ENCODE measurements at places on chromosomes 12 and 14.

DNA sequence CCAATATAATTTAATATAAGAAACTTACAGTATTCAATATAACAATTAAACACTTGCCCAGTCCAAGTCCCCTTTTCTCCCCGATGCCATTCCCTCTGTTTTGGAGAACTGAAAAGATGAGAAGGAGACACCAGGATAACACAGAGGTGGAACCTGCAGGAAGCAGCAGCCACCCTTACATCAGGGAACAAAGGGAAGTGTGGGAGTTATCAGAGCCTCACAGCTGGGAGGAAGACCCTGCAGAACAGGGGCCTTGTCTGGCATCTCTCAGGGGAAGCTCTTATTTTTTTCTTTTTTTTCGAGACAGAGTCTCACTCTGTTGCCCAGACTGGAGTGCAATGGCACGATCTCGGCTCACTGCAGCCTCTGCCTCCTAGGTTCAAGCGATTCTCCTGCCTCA is 52.6 kb downstream of the CALM1 start:
- no peak for DNase-seq

GRCh38 chr12:131642101-131642540 is 68.8 kb upstream of the SFSWAP start:
- no peak for DNase-seq

DNA sequence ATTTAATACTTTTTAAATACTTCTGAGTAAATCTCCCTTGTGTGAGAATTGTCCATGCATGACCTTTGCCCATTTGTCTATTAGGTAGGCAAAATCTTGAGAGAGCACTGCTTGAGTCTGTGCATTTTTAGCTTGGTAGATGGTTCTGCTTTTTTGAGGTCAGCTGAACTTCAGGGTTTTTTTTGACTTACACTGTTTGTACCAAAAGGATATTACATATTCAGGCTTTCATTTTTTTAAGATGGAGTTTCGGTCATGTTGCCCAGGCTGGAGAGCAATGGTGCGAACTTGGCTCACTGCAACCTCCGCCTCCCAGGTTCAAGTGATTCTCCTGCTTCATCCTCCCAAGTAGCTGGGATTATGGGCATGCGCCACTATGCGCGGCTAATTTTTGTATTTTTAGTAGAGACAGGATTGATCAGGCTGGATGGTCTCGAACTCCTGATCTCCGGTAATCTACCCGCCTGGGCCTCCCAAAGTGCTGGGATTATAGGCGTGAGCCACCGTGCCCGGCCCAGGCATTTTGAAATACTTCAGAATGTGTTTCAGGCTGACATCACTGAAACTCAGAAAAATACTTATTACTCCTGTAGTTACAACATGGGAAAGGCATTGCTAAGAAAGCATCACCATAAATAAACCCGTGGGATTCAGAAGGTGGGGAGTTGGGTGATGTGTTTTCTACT is 11.1 kb downstream of the RASSF3 start:
- no peak for DNase-seq

GRCh38 chr12:26187014-26187798 is 8.2 kb upstream of the SSPN start:
- no peak for DNase-seq

DNA sequence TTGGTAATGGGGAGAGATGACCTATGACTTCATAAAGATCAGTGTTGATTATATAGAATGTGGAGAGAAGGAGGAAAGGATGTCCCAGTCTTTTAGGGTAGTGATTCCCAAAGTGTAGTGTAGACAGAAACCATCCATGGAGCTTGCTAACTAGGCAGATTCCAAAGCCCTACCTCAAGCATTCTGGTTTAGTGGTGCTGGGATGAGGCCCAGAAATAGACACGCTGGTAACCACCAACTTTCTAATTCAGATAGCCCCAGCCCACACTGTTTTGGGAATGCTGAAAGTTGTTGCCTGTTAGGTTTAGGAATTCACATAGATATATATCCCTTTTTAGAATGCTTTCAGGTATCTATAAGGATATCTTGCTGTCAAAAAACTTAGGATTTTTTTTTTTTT is 69.2 kb downstream of the STAB2 start:
- DNase-seq, result no peak

GRCh38 chr12:101521136-101521535 is 46.0 kb downstream of the SPIC start:
- DNase-seq, result no peak

DNA sequence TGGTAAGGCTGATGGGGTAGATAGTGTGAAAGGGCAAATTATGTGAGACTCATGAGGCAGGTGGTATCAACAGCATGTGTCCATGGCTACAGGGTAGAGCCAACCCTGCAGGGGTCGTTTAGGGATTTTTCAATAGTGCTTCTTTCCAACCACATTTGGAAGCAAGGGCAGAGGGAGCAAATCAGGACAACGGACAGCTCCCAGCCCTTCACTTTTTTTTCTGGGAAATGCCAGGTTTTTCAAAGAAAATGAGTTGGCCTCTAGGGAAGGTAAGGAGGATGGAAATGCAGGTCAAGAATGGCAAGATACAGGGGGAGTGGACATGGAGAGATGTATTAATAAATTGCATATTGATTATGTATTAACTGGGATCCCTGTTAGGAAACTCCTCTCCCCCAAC is 4.9 kb upstream of the CMA1 start:
- no peak for DNase-seq

DNA sequence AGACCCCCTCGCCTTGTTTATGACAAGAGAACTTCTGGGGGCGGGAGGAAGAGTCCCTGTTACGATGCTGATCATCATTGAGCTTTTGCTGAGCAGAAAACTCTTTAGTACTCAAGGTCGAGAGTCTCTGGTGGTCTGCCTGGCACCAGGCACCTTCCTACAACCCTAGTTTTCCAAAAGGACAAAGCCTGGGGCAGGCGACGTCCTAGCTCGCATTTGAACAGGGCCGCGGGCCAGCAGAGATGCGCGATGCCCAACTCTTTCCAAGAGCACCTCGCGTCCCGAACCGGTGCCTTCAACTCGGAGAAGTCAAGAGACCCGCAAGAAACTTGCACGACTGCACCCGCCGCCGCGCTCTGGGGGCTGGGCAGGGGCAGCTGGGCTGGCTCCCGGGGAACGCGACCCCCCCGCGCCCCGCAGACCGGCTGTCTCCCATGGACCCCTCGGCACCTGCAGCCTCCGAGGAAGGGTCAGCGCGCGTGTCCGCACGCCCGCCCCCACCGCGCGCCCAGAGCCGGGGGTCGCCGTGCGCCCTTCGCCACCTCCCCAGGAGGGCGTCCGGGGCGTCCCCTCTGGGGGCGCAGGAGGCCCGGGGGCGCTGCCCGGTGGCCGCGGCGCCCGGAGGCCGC is 377 bp upstream of the BCL7A start:
- no peak for DNase-seq

GRCh38 chr12:14846876-14847580 is 3.7 kb upstream of the ART4 start:
- no peak for DNase-seq

DNA sequence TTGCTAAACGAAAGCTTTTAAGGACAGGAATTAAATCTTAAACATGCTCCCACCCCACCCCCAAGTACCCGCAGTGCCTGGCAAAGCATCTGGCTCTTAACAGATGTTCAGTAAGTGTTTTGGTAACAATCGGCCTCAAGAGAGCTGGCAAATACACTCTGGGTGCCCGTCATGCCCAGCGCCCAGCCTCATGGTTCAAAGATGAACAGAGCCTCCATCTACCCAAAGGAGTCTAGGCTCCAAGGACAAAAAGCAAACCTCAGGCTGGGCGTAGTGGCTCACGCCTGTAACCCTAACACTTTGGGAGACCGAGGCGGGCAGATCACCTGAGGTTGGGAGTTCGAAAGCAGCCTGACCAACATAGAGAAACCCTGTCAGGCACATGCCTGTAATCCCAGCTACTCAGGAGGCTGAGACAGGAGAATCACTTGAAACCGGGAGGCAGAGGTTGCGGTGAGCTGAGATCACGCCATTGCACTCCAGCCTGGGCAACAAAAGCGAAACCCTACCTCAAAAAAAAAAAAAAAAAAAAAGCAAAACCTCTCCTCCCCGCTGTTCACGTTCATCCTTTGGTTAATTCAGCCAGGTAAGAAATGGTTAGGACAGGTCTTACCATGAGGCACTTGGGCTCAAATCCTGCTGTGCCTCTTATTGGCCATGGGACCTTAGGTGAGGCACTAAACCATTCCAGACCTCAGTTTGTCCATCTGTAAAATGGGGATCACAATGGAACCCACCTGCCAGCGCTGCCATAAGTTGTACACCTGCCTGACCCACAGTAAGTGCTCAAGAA is 151.3 kb downstream of the BCL11B start:
- no peak for DNase-seq

- no peak for DNase-seq
Measured at GRCh38 chr14:99597911-99598600, 6.0 kb downstream of the CCDC85C start.

DNA sequence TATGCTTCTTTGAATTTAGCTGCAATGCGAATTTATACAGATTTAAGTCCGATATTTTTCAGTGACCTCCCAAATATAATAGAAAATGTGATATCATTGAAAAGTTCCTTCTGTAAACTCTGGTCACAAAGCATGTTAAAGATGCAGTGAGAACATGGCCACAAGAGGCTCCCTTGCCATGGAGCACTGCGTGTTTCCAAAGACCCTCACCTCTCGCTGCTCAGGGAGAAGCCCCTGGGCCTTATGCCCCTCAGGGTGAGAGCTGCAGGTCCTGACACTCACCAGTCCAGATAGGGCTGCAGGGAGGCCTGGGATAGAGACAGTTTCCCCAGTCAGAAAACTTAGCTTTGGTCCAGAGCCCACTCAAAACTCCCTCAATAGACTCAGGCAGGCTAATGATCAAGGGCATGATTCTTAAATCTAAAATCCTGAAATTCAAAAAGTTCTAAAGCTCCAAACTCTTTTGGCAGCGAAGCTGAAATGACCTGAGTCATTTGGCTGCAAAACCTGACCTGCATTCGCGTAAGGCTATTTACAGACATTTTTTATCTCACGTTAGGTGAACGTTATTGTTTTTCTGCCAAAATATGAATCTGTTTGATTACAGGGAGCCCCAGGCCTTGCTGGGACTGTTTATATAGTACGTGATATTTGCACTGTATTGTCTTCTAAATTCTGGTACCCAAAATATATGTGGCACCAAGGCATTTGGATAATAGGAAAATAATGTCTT is 67.8 kb downstream of the CAPZA3 start:
- no peak for DNase-seq

GRCh38 chr12:125100551-125101434 is 35.6 kb downstream of the AACS start:
- no peak for DNase-seq

- no peak for DNase-seq
Measured at GRCh38 chr12:68092976-68093375, 66.6 kb downstream of the IFNG start.

- DNase-seq, result no peak
Measured at GRCh38 chr14:54498579-54498978, 9.8 kb upstream of the GMFB start.

DNA sequence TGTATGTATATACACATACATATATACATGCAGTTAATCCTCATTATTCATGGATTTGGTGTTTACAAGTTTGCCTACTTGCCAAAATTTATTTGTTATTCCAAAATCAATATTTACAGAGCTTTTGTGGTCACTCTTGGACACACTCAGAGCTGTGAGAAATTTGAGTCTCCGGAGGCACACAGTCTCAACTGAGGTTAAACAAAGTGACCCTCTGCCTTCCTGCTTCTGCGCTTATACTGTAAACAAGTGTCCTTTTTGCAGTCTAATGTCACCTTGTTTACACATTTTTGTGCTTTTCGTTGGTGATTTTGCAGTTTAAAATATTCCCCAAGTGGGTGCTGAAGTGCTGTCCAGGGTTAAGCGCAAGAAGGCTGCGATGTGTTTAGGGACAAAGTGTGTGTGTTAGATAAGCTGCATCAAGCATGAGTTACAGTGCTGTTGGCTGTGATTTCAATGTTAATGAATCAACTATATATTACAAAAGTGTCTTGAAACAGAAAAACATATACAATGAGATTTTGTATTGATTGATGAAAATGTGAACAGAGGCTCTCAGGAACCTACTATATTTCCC is 13.1 kb upstream of the LTA4H start:
- DNase-seq, result no peak

DNA sequence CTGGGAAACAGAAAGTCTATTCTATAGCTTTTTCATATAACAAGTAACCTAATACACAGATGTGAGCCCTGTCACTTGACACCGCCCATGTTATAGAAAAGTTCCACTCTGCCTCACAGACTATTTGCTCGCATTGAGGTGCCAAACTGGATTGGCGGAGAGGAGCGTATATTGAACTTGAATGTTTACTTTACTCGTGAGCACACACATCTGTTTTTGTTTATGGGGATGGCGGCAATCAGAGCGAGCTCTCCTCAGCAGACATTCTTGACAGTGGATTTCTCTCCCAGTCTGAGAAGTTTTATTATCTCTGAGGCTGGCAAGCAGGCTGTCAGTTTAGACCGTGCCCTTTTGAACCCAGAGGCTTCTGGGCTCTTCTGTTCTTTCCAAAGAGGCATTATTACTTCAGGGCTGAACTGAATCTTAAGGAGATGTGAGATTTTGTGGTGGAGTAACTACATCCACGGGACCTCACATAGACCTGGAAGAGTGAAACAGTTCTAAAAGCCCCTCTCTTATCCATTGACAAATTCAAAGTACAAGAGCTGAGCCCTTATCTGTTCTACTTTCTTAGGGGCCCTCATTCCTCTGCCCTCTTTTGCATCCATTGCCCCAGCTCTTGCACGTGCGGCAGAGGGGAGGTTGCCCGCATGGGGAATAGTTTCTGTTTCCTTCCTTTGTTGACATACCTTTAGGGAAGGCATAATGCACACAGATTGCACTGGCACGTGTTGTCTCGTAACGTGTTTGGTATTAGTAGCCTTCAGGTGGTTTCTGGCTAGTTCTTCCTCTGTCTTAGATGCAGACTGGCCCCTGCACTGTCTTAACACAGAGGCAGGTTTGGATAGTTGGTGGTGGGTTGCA is 68.2 kb downstream of the DRAM1 start:
- DNase-seq, result no peak

- DNase-seq, result no peak
Measured at GRCh38 chr12:19044430-19044829, 85.1 kb upstream of the PLEKHA5 start.

DNA sequence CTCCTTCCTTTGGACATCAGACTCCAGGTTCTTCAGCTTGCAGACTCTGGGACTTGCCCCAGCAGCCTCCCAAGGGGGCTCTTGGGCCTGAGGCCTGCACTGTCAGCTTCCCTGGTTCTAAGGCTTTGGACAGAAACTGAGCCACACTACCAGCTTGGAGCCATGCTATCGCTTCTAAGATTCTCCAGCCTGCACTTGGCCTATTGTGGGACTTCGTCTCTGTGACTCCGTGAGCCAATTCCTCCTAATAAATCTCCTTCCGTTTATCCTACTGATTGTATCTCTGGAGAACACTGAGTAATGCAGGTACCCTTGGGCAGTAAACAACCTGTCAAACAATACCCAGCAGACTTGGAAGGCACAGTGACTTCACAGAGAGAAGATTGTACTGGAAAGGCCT is 24.9 kb upstream of the RHOJ start:
- no peak for DNase-seq

DNA sequence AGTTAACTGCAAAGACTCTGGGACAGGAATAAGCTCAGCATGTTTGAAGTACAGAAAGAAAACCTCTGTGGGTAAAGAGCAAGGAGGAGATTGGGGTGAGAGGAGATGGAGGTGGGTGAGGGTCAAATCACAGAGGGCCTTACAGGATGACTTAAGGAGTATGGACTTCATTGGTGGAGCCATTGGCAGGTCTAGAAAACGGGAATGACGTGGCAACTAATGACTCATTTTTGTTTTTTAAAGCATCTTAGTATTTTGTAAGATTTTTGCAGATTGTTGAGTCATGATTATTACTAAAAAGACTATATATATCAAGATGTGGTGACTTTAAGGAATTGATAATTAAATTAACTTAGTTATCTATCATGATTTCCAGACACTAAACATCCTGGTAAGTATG is 18.5 kb downstream of the UTP20 start:
- DNase-seq, result no peak
